CD4-positive, CD25-positive, alpha-beta regulatory T cell (primary cell): ENCODE measurements at places on chromosomes 16 and 17. TPM values are rescaled to one million over a fixed set of nuclear protein-coding genes. Genes with fewer than 3 reads are reported as not detected.

- no peaks in the 10 kb centered on the region for H3K27me3 ChIP-seq
- no peak overlapping the region for H3K4me3 ChIP-seq
- H3K4me1 ChIP-seq = no peaks in the 10 kb centered on the region
Measured at GRCh38 chr17:616407-616806, 98.2 kb downstream of the VPS53 start.

CHST6 gene
- total RNA-seq = not detected

NME1 gene
- total RNA-seq = 14.1 TPM

GRCh38 chr17:75153780-75154194 lies 525 bp downstream of the JPT1 start:
- peaks cover 31% of the 10 kb centered on the region for H3K4me1 ChIP-seq
- H3K36me3 ChIP-seq = no peaks in the 10 kb centered on the region
- peak overlapping the region; percentile 94 for H3K4me3 ChIP-seq
- H3K27ac ChIP-seq = no peak overlapping the region

NLGN2 gene
- total RNA-seq = 3.6 TPM

DNA sequence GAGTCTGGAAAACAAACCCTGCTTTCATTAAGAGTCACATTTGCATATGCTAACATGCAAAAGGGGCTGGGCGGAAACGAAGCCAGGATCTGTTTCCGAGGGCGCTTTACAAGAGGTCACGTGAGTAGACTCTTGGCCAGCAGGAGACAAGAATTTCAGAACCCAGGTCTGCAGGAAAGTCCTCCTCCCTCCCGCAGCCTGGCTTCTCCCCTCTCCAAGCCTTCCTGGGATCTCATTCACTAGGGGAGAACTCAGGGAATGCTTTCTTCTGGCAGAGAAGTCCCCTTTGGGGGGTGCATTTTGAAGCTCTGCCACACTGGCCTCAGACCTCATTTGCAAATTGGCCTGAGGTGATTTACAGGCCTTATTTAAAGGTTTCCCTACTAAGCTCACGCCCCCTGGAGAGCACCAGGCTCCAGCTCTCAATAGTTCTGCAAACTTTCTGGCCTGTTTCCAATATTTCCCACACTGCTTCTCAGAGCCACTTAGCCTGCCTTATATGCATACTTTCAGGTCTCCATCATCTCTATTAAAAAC lies 57.2 kb upstream of the CACNG5 start:
- H3K27me3 ChIP-seq = no peaks in the 10 kb centered on the region
- H3K4me3 ChIP-seq = no peak overlapping the region
- no peak for DNase-seq
- H3K27ac ChIP-seq = no peak overlapping the region

SMIM5 gene
- total RNA-seq = 1.6 TPM

- H3K27me3 ChIP-seq = no peaks in the 10 kb centered on the region
- no peak overlapping the region for H3K27ac ChIP-seq
- H3K4me3 ChIP-seq = no peak overlapping the region
- no peak for DNase-seq
Measured at GRCh38 chr17:71080937-71081336, 911.6 kb downstream of the KCNJ2 start.

- H3K27me3 ChIP-seq = no peaks in the 10 kb centered on the region
- no peak for DNase-seq
- H3K27ac ChIP-seq = no peak overlapping the region
- H3K4me3 ChIP-seq = no peak overlapping the region
Measured at GRCh38 chr16:82384017-82384416, 214.0 kb upstream of the MPHOSPH6 start.

DOC2B gene
- not detected for total RNA-seq
